ENCODE measurements at places on chromosomes 6 and 20. TPM values are rescaled to one million over a fixed set of nuclear protein-coding genes. Genes with fewer than 3 reads are reported as not detected.

Gene DDRGK1
- total RNA-seq = 127 TPM

- no peak for DNase-seq
Measured at GRCh38 chr6:168725802-168726201, 284.8 kb downstream of the SMOC2 start.

Gene TRIM15
- not detected for total RNA-seq

Gene SAMD3
- total RNA-seq = 5.4 TPM

DNA sequence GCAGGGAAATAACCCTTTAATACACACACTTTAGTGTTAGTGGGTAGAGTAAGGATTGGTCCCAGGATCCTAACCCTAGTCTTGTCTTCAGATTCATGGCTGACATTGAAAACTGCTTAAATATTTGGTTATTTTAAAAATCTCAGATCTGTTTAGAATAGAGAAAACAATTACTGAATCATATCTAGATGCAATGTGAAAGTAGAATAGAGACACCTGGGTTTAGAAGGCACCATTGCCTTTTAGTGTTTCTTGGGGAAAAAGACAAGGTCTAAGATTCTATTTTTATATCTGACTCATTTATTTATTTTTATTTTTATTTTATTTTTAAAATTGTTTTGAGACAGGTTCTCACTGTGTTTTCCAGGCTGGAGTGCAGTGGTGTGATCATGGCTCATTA lies 6.0 kb downstream of the DDX43 start:
- no peak for DNase-seq

Gene MRS2
- 25.7 TPM for total RNA-seq

Gene MAP1LC3A
- 83.3 TPM for total RNA-seq

Gene CLPSL1
- not detected for total RNA-seq

Gene RAET1E
- 0.87 TPM for total RNA-seq

GRCh38 chr6:38443352-38444144 lies 196.2 kb downstream of the BTBD9 start:
- DNase-seq = no peak

DNA sequence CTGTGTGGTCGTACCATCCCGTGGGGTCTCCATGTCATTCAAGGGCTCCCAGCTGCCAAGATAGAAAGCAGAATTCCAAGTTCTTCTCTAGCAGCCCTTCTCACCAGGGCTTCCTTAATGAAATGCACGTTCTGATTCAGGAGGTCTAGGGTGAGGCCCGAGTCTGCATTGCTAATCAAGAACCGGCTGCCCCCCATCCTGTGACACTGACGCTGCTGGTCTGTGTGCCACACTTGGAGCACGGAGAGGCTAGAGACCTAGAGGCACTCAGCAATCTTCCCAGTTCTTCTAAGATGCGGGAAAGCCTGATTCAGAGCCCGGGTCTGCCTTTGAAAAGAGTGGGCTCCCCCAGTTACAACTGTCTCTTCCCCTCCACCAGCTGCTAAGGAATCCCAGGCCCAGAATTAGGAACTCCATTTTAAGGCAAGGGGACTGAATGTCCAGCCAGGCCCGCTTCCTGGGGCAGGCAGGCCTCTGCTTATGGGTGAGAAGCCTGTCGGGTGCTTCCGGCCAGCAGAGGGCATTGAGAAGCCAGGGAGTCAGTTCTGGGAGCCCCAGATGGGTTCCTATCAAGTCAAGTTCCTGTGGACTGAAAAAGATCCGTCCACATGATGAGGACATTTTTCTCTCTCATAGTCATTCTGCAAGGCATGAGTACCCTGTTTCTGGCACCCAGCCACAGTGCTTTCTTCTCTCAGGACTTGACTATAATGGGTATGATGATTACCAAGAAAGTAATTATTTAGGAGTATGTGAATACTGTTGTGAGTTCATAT lies 69.8 kb upstream of the RIN2 start:
- DNase-seq = peak; percentile 83

Gene SMOC2
- 24.2 TPM for total RNA-seq

- no peak for DNase-seq
Measured at GRCh38 chr20:46930640-46931339, 36.1 kb downstream of the EYA2 start.

DNA sequence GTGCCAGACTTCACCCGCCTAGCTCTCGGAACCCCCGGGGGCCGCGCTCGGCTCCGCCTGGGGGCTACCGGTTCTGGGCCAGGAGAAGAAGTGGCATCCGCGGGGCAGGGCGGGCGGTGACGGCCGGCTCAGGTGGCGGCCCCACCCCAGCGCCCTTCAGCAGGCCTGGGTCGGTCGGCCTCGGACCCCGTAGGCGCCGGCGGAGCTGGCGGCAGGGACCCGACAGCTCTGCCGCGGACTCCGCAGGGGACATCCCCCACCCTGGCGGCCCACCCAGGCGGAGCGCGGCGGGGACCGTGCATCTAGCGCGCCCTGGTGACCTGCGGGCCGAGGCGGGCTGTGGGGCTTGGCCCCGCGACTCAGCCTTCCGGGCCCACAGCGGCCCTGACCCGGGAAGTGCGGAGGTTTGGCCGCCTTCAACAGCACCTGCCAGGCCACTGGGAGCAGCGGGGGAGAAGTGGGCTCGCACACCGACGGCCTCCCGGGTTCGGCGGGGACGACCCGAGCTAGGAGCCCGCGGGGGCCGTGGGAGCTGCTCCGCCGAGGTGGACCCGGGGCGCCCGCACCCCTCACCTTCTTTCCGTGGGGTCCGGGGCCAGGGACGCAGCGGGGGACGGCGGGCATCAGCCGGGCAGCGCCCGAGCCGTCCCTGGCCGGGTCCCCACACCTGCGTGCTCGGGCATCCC lies 87.1 kb downstream of the TMEM242 start:
- DNase-seq = no peak

All from adrenal gland (tissue), 19 donors.